ENCODE measurements at places on chromosomes 7 and 10. TPM values are rescaled to one million over a fixed set of nuclear protein-coding genes. Genes with fewer than 3 reads are reported as not detected.

LMTK2 gene
- total RNA-seq: 49.8 TPM

CPA1 gene
- not detected for total RNA-seq

FEZF1 gene
- 12.2 TPM for total RNA-seq

SEPHS1 gene
- 51.7 TPM for total RNA-seq

SH2D4B gene
- total RNA-seq: 0.23 TPM

MOGAT3 gene
- not detected for total RNA-seq

LOXL4 gene
- 0.46 TPM for total RNA-seq

PON3 gene
- 0.92 TPM for total RNA-seq

HOXA5 gene
- total RNA-seq: not detected

HABP2 gene
- 0.23 TPM for total RNA-seq

C10orf143 gene
- total RNA-seq: 1.4 TPM

TMEM139 gene
- total RNA-seq: 0.46 TPM

SMO gene
- total RNA-seq: 15.5 TPM

CARD11 gene
- 0.46 TPM for total RNA-seq

POU6F2 gene
- 2.1 TPM for total RNA-seq

VAX1 gene
- 4.6 TPM for total RNA-seq

Data from diencephalon (tissue), 1 donor.